ENCODE measurements at places on chromosomes 13 and 19. TPM values are rescaled to one million over a fixed set of nuclear protein-coding genes. Genes with fewer than 3 reads are reported as not detected.

DNA sequence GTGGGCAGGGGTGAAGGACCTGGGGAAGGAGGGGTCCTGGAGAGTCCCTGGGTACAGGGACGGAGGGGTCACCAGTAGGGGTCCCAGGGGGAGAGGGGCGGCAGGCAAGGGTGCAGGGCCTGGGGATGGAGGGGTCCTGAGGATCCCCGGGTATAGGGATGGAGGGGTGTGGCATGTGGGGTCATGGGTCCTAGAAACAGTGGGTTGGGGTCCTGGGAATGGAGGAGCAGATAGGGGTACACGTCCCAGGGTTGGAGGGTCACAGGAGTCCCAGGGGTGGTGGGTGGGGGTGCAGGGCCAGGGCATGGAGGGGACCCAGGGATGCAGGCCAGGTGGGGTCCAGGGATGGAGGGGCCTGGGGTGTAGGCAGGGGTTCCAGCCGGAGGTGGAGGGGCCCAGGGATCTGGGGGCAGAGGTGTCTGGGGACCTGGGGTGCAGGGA is 1.4 kb downstream of the BTBD2 start:
- no peaks in the 10 kb centered on the region for H3K27me3 ChIP-seq
- H3K4me1 ChIP-seq, result peaks cover 5% of the 10 kb centered on the region
- H3K27ac ChIP-seq, result no peak overlapping the region
- no peaks in the 10 kb centered on the region for H3K36me3 ChIP-seq

- H3K4me1 ChIP-seq, result peaks cover 81% of the 10 kb centered on the region
- H3K27ac ChIP-seq, result peak overlapping the region; percentile 47
- H3K36me3 ChIP-seq, result no peaks in the 10 kb centered on the region
- no peaks in the 10 kb centered on the region for H3K27me3 ChIP-seq
- DNase-seq, result no peak
Observed at GRCh38 chr19:16587833-16588823, 15.9 kb upstream of the SLC35E1 start.

DNA sequence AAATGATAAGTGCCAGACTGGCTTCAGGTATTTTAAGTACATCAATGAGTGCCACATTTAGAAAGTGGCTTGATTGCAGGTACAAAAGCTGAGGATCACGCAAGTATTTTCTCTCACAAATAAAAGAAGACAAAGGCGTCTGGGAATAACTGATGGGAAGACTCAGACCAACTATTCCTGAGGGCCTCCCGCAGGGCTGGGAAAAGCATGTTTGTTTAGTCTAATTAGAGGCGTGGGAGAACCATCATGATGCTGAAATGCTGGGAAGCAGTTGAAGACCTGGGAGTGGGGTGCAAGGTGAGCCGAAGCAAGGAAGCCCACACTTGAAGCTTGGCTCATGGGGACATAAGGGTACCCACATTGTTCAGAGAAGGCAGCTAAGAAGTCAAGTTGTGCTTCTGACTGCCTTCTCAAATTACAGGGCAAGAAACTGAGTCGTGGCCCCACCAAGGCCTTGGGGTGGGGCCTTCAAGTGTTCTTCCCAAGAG is 536.0 kb downstream of the MYO16 start:
- H3K36me3 ChIP-seq, result no peaks in the 10 kb centered on the region
- H3K4me3 ChIP-seq, result no peak overlapping the region
- H3K4me1 ChIP-seq, result no peaks in the 10 kb centered on the region
- DNase-seq, result no peak
- H3K27ac ChIP-seq, result no peak overlapping the region

The SMIM17 gene
- not detected for total RNA-seq

The RUBCNL gene
- total RNA-seq, result 2.9 TPM

The ALDH16A1 gene
- 32.3 TPM for total RNA-seq
